ENCODE measurements at places on chromosomes 7 and 10.

DNA sequence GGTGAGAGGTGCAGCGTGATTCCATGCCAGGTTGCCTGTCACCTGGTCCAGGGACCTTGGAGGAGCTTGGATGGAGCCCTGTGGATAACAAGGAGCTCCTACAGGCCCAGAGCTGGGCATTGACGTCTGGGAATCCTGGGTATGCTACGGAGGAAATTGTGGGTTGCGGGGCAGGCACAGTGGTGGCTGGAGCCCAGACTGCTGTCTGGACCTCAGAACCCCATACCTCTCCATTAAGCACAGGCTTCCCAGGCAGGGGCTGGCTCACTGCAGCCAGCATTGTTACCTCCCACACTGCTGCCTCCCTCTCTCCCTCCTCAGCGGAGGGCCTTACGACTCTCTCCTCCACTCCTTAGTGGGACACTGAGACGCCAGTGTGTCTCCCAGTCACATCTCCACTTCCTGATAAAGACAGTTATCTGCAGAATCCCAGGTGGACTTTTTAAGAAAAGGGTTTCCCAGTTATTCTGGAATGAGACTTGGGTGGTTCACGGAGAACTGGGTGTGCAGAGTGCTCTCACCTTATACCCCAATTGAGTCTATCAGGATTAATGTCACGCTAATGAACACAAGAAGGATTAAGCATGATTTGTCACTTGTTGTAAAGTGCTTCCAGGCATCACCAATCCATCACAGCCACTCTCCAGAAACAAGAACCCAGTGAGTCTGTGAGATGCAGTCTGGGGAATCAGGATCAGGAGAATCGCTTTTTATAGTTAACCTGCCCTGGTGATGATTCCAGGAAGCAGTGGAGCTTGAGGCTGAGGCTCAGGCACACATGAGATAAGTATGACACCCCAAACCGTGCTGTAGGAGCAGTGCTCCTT is 309.4 kb downstream of the RPS24 start:
- no peak for DNase-seq

DNA sequence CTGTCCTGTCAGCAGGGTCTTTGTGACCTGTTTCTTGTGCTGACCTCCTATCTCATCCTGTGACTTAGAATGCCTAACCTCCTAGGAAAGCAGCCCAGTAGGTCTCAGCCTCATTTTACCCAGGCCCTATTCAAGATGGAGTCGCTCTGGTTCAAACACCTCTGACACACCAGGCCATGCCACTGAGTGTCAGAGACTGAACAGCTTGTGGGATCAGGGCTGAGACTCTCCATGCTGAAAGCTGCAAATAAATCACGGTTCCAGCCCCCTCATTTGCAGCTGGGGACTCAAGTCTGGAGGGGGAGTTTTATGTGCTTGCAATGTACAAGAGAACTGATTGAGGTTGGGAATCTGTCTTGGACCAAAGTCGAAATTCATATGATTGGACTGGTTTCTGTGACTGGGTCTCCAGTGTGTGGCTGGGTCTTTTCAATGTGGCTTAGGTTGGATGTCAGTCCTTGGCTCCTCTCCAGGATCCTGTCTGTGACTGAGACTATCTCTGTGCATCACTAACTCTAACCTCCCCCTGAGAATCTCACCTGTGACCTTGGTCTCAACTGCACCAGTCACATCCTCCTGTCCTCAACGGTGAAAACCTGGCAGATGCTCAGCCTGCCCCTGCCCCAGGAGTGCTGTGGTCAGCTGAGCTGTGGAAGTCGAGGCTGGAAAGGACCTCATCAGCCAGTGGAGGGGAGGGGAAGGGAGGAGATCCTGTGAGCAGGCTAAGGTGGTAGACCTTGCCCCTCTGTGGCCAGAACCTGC is 11.7 kb downstream of the PRF1 start:
- DNase-seq = no peak

DNA sequence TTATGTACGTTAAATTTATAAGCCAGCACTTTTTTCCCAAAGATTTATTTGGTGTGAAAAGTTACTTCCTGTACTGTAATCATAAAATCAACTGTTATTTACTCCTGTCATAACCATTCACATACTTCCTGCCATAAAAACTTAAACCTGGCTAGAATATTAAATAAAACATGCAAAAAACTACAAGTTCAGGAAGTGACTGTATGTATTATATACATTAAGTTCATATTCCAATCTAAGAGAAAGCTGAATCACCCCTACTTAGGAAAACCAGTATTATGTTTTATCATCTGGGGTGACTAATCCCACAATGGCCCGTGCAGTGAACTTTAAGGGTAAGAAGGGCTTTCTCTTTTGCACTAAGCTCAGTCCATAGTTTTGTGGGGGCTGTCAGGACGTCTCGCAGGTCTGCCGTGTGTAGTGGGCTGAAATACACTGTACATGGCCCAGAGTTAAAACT is 183.7 kb upstream of the KLF14 start:
- DNase-seq = peak; percentile 57

DNA sequence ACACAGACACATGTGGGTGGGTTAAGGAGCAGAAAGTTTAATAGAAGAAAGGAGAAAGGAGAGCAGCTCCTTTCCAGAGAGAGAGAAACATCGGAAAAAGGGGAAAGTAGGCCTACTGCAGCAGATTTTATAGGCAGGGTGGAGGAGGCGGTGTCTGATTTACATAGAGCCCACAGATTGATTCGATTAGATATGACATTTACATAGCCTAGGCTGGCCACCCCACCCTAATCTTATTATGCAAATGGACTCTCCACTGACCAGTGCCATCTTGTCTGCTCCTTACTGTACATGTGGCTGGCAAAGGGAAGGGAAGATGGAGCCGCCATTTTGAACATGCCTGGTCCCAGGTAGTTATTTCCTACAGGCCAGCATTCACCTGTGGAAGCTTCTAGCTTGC is 38.7 kb upstream of the SCIN start:
- DNase-seq = no peak

DNA sequence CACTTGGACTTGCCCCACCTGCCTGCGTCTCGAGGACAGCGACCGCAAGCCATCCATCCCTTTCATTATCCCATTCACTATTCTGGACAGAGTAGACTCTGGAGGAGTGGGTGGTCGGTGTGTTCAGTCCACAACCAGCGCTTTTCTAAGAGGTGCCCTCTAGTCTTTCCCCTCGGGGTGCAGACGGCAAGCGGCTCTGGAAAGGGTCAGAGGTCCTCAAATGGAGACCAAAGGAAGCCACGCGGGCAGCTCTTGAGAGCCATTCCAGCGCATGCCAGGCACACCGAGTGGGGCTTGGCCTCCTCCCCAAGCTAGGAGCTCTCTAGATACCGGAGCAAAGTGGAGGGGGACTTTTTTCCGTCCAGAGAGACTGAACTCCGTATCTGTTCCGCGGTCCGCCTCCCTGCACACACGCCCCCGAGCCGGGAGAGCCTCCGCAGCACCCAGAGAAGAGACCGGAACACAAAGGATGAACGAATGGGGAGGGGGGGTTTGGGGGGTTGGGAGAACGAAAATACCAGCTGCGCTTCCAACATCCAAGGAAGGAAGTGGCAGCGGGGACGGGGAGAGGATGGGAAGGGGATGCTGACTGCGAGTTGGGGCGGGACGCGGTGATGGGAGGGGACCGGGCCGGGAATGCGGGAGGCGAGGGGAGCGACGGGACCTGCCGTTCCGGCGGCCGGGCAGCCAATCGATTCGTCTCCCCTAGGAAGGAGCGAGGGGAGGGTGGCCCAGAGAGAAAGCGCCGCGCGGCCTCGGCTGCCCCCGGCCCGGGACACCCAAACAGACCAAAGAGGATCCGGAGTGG is 515 bp downstream of the GSDME start:
- DNase-seq = peak; percentile 56

GRCh38 chr7:142537760-142538159 is 211.5 kb upstream of the PRSS1 start:
- DNase-seq = no peak

GRCh38 chr7:64558323-64558705 is 4.6 kb downstream of the ZNF680 start:
- no peak for DNase-seq

- DNase-seq = no peak
Observed at GRCh38 chr7:45599851-45600706, 25.9 kb downstream of the ADCY1 start.

- no peak for DNase-seq
Observed at GRCh38 chr7:66739477-66739876, 1.1 kb upstream of the RABGEF1 start.

DNA sequence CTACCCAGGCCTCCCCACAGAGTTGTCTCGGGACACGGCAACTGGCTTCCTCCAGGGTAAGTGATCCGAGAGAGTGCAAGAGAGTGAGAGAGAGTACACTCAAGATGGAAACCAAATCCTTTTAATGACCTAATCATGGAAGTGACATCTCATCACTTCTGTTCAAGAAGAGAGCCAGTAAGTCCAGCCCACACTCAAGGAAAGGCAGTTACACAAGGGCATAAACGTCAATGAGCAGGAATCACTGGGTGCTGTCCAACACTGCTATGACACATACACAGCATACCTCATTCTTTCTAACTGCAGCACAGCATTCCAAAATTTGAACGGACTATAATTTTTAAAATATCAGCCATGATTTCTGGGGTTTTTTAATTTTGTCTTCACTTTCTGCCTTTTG is 29.3 kb upstream of the OSBPL3 start:
- peak; percentile 58 for DNase-seq

DNA sequence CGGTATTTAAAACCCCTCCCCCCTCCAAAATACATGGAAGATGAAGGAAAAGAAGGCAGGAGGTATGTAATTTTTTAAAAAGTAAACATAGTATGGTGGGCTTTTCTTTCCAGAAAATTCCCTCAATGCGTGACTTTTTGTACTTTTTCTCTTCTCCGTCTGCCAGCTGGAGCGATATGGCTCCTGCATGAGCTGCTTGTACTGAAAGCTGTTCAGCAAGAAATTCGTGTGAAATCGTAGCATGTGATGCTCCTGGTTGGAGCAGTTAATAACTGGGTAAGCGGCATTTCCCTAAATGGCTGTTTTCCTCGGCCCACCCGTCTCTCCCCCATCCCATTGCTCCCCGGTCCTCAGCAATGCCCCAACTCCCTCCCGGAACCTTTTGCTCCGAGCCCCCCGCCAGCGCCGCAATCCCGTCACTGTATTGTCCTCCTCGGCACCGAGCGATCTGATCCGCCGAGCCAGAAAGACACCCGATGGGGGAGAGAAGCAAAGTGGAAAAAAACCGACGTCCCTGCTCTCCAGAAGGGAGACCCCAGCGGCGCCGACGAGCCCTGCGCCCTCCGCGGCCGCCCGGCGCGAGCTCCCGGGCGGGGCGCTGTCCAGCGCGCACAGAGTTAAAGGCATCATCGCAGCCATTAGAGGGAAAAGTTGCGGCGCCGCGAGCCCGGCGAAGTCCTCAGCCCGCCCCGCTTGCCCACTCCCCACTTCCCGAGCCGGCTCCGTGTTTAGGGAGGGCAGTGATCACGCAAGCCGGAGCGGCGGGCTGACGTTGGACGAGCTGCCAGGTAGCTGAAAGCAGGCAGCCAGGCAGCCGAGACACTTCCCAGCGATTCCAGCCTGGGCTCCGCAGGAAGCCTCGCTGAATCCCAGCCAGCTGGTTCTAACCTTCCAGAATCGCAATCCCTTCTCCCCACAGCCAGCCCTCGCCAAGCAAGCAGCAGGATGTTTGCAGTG is at the start of gene VSTM2A:
VSTM2A (plus strand) TSS at position 707 of the 957 bp plus-strand sequence. CDS start 356 bp downstream, outside the sequence.
- DNase-seq = no peak

GRCh38 chr10:59873896-59874295 is 32.5 kb downstream of the CCDC6 start:
- DNase-seq = no peak

DNA sequence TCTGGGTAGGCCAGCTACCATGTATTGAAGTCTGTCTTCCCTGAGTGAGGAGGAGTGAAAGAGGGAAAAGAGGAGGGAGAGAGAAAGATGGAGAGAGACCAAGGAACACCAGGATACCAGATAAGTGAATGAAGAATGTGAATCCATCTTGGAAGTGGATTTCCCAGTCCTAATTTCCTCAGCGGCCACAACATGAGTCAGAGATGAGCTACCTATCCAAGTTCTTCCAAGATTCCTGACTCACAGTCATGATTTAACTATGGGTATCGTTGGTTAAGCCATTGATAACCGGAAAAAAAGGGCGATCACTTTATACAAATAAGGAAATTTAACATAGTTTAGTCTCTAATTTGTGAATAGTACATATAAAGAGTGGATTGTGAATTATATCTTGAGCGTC is 561.8 kb downstream of the ATRNL1 start:
- peak; percentile 62 for DNase-seq

DNA sequence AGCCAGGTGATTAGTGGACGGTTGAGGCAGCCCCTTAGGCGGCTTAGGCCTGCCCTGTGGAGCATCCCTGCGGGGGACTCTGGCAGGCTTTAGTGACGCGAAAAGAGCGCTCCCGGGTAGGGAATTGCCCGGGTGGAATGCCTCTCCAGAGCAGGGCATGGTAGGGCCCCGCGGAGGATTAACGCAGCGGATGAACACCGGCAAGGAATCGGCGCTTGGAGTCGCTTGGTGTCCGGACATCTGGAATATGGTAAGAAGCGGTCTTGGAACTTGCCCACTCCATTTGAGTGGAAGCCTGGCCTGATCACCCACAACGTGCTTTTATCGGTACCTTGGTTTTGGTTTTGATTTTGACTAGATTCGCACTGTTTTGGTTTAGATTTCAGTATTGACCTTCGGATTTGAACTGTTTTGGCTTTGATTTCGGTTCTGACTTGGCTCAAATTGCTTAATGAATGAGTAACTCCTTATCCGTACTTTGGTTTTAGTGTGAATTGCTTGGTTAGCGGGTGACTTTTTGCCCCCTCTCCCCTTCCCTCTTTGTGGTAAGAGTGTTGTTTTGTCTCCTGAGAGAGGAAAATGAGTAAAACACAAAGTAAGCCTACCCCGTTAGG is 24.2 kb upstream of the CHST3 start:
- DNase-seq = no peak

DNA sequence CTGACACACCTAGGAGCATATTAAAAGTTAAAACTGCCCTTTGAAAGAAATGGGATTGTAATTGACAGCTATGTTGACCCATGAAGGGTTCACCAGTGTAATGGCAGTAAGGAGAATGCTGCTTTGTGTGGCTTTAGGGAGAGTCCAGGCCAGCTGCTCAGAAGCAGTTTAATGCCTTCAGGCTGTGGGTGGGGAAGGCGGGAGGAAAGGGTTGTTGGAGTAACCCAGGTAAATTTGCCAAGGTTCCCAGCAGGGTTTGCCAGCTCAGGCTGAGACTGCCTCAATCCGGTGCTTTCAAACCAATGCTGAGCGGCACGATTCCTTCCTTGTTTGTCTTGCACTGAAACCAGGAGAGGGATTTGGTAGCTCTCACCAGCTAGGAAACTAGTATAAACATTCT is 637.2 kb downstream of the INHBA start:
- no peak for DNase-seq

- DNase-seq = no peak
Observed at GRCh38 chr10:47238331-47239095, 61.5 kb upstream of the GDF10 start.

GRCh38 chr10:6091630-6092029 is 2.8 kb downstream of the RBM17 start:
- DNase-seq = no peak

DNA sequence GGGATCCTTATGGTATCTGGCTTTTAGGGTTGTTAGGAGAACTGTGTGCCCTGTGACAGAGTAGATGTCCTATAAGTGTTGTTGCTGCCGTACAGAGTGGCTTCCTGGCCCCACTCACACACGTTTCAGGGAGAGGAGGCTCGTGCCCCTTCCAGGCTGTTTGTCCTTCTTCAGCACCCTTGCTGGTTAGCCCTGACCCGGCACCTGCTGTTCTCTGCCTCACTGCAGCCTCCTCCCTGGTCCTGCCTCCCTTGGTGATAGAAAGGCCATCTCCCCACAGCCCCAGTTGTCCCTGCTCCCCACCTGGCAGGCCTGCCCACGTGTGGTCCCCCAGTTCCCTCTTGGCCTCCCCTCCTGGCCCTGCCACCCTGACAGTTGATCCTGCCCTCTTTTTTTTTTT is 2.3 kb downstream of the CLIP2 start:
- no peak for DNase-seq
